ENCODE measurements at places on chromosomes 2 and 18. TPM values are rescaled to one million over a fixed set of nuclear protein-coding genes. Genes with fewer than 3 reads are reported as not detected.

The RPRM gene
- polyA plus RNA-seq: 0.59 TPM

The CYS1 gene
- 0.30 TPM for polyA plus RNA-seq

The FBLN7 gene
- 4.8 TPM for polyA plus RNA-seq

The IL36RN gene
- polyA plus RNA-seq: 2.4 TPM

The MROH2A gene
- 0.39 TPM for polyA plus RNA-seq

The SFTPB gene
- 0.89 TPM for polyA plus RNA-seq

The CD302 gene
- 13.7 TPM for polyA plus RNA-seq

The EHD3 gene
- 4.2 TPM for polyA plus RNA-seq

The AP1S3 gene
- 1.6 TPM for polyA plus RNA-seq

GRCh38 chr2:197152451-197153228 is 157.9 kb downstream of the ANKRD44 start:
- peak; percentile 37 for DNase-seq

DNA sequence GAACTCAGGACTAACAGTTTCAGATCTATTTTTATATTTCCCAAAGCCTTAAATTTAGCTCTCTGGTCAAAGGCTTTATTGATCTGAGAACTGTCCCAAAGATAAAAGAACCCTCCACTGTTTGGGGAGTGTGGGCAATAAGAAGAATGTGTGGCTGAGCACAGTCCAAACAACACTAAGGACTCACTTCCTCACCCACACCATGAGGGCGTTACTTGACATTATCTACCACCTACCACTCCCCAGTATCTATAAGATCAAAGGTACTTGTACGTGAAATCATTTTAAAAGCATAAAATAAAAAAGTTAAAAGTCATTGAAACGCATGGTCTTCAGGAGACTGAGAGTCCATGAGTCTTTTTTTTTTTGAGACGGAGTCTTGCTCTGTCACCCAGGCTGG is 54.6 kb upstream of the NFU1 start:
- no peak for DNase-seq

GRCh38 chr18:5475267-5475666 is 68.5 kb downstream of the EPB41L3 start:
- no peak for DNase-seq

- DNase-seq: peak; percentile 55
Measured at GRCh38 chr2:55616551-55617174, 759 bp downstream of the PPP4R3B start.

- DNase-seq: no peak
Measured at GRCh38 chr18:56294484-56295183, 343.8 kb downstream of the TXNL1 start.

DNA sequence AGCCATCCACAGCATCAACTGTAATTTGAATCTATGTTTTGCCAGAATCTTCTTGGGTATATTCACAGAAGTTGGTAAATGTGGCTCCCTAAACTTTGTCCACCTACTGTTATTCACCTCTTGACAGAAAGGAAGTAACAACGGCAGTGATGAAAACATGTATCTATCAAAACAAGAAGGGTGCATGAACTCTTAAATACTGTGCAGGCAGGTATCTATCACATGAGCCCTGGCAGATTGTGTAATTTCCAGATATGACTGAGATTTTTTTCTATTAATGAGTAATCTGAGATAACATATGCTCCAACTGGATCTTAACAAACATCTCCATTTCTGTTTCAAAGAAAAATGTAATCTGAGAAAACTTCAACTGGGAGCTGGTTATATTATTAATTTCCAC is 36.6 kb downstream of the SFT2D3 start:
- DNase-seq: no peak

DNA sequence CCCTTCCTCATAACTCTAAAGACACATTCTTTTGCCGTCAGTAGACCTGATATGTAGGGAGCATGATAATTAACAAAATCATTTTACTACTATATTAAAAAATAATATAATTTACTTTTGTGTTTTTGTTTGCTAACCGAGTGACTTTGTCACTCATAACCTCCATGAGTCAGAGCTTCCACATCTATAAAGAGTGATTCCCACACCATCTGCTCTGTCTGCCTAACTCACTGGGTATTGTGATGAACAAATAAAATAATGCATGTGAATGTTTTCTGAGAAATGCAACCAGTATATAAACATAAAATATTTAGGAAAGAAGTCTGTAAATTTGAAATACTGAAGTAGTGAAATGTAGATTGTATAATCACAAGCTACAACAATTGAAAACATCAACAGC is 123.4 kb upstream of the DSEL start:
- DNase-seq: no peak

- DNase-seq: no peak
Measured at GRCh38 chr2:177355874-177356273, 36.7 kb upstream of the AGPS start.

- no peak for DNase-seq
Measured at GRCh38 chr18:5238371-5238976, 41.4 kb upstream of the AKAIN1 start.

DNA sequence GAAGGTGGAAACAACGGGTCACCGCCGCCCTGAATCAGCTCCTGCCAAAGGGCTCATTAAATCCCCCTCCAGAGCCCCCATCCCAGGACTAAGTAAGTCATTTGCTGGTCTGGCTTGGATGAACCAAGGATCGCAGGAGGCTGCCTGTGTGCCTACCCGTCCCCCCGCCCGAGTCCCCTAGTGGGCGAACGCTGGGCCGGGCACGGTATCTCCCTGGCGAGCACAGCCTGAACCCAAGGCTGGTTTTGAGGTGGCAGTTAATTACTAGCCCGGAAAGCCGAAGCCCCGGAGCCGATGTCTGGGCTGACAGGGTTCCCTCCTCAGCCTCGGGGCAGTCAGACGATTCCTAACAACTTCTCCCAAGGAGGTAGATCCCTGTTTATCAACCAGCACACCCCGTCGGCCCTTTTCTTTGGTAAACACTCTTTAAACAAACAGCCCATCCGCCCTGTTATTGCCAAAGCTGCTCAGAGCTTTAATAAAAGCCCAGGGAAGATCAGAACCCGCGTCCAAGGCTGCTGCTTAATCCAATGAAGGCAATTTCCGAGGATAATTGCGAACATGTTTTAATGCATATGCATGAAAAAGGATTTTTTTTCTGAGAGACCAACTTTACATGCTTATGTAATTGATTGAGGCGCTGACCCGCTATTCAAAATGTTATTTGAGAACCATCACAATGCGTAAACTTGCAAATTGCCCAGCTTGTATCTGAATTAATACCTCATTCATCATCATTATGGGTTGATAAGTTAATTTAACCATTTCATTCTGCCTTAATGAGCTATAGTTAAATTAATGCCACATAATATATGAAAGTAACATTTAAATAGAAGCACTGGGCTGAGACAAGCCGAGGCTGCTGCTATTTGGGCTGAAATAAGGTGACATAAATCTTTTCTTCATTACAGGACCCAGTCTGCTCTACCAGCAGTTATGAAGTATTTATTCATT is 10.5 kb downstream of the EVX2 start:
- no peak for DNase-seq

- DNase-seq: no peak
Measured at GRCh38 chr2:150234787-150235446, 252.6 kb downstream of the RND3 start.

GRCh38 chr2:75870651-75871137 is 160.0 kb upstream of the GCFC2 start:
- DNase-seq: no peak

DNA sequence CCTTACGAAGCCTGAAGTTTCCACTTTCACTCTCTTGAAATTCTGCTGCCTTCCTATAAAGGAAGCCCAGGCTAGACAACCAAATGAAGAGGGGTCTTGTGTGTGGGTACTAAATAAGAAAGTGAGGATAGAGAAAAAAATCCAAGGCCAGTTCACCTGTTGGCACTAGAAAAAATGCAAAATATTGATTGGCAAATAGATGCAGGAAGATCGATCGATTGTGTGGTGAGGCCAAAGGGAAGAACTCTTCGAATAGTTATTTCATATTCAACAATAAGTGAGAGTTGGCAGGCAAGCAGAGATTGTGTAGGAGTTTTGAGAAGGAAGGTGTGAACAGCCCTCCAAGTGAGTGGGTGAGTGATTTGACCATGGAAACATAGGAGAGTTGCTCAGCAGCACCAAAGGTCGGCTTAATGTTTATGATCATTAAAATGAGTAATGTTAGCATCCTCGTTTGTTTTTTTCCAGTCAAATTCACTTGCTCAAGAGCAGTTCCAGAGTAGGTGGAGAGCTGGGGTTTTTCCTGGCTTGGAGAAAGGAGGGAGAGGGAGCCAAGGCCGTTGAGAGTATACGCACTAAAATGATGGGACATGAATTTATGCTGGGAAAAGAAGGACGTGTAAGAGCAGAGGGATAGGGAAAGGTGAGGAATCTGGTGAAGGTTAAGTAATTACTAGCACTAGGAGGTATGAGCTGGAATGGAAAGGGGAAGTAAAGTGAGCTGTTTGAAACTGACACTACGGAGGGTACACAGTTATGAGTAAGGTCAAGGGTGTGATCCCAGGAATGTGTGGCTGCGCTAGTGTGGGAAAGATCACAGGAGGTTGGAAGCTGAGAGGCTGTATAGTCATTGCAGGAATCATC is 1.1 kb upstream of the NAPG start:
- DNase-seq: no peak

DNA sequence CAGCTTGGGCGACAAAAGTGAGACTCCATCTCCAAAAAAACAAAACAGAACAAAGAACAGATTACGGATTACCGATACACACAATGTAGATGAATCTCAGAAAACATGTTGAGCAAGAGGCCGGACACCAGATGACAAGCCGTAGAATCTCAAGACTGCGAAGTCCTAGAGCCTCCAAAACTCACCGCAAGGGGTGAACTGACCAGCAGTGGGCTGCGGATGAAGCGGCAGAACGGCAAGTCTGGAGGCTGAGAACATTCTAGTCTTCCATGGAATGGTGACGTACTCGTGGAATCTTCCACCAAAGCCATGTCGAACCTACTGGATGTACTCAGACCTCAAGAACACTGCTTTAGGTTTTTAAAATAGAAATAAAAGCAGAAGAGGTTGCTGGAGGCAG is 198.8 kb downstream of the NDUFA10 start:
- DNase-seq: no peak

DNA sequence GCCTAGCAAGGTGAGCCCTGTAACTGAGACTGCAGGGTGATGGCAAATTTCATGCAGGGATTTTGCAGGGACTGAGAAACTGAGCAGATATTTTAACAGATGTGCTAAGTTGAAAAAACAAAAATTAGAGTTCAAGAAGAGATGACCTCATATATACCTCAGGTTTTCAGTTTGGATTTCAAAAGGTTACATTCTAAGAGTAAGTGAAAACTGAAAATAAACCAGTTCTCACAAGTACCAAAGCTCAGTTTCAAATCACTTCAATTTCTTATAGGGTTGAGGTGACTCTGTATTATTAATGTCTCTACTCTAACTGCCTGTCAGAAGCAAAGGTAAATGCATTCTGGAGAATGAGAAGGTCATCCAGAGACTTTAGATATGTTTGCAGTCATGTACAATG is 237.4 kb upstream of the VRK2 start:
- no peak for DNase-seq

- DNase-seq: no peak
Measured at GRCh38 chr2:180033993-180034894, 27.1 kb upstream of the CWC22 start.

DNA sequence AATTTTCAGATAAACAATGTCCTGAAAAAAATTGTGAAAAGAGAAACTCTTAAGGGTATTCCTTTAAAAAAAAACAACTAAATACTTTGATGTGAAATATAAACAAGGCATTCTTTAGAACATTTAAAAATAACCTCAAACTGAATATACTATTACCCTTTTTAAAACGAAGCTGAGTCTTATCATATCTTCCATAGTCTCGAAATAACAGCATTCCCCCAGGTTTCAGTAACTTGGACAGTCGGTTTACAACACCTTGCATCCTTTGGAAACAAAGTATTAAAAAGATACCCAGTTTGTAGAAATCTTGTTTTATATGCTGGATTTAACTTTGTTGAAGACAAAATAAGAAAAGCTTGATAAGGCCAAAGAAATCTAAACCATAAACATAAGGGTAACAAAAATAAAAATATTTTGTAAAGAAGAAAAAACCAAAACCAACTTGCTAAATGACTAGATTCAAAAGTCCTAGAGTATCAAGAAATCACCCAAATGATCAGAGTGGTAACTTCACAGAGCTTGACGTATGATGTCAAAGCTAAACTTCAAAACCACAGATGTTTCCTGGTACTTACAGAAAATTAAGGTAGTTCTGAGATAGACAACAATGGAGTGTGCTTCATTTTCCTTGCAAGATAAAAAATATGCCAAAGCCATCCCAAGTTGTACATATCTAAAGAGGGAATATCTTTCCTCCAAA is 107.8 kb downstream of the METTL8 start:
- peak; percentile 36 for DNase-seq

DNA sequence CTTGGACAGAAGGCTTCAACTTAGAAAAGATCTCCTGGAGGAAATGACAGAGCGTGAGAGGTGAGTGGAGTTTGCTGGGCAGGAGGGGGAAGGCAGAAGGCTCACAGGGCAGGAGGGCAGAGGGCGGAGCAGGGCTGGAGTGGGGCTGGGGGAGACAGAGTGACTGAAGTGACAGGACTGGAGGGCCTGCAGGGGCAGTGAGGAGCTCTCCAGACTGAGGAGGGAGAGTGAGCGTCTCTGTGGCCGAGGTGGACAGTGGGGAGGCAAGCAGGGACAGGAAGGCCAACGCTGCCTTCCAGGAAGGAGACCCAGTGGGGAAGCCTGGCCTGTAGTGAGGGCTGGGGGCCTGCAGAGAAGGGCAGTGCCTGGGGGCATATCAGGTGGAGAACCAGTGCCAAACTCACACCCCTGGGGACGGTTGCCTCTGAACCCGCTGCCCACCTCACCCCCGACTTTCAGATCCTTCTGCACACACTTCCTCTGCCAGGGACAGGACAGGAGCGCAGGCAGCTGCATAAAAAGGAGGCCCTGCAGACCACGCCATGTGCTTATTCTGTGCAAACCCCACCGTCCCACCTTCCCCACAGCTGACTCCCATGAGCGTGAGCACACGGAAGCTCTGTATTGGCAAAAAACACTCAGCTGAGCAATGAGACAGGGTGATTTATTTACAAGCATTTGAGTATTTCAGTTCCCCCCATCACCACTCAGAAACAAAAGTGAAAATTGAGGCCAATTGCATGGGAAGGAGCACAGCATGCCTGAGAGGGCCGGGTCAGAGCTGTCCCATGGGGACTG is 244.3 kb downstream of the FAM210A start:
- no peak for DNase-seq

- no peak for DNase-seq
Measured at GRCh38 chr2:121583555-121583954, 52.9 kb downstream of the RNU4ATAC start.

DNA sequence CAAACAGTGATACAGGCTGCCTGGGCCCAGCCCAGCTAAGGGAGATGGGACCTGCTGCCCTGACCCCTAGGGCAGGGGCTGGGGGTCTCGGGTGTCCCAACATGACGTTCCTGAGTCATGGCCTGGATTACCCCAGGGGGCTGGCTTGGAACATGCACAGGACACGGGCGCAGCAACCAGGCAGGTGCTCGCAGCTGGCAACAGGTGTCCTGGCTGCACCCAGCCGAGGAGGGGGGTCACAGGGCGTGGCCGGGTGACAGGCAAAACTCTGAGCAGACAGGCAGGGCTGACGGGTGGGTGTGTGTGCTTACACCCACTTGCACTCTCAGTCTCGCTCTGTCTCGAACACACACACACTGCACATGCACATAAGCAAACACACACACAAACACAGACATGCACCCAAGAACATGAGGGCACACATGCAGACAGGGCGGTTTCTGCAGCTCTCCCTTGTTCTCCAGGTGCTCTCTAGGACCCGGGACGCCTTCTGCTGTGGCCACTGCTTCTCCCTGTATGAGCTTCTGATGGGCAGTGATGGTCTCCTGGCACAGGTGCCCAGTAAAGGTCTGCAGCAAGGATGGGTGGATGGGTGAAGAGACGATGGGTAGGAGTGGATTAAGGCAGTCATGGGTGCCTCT is 33.7 kb upstream of the TAF1B start:
- DNase-seq: no peak

- no peak for DNase-seq
Measured at GRCh38 chr2:98378901-98379300, 32.6 kb downstream of the CNGA3 start.

Data from thymus (tissue), 14 donors.